ENCODE measurements at places on chromosomes 12 and 14.

- DNase-seq: no peak
Observed at GRCh38 chr12:108116254-108116653, 12.8 kb upstream of the WSCD2 start.

DNA sequence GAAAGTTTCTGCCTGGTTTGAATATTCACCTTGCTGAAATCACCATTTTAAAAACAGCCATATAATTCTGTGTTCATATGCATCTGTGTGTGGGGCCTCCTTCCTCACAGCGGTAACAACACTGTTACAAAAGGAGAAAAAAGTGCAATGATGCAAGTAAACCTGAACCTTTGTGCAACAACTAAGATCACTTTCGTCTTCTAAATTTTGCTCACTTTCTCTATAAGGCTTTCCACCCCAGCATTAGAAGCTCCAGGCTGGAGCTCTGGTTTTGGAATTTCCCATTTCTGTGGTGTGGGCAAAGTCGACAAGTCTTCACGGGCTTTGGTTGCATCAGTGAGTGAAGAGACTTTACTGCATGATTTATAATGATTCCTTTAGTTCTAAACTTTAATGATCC is 18.4 kb downstream of the FGD6 start:
- DNase-seq: no peak

GRCh38 chr14:77206261-77206824 is 24.7 kb downstream of the TMEM63C start:
- DNase-seq: no peak

DNA sequence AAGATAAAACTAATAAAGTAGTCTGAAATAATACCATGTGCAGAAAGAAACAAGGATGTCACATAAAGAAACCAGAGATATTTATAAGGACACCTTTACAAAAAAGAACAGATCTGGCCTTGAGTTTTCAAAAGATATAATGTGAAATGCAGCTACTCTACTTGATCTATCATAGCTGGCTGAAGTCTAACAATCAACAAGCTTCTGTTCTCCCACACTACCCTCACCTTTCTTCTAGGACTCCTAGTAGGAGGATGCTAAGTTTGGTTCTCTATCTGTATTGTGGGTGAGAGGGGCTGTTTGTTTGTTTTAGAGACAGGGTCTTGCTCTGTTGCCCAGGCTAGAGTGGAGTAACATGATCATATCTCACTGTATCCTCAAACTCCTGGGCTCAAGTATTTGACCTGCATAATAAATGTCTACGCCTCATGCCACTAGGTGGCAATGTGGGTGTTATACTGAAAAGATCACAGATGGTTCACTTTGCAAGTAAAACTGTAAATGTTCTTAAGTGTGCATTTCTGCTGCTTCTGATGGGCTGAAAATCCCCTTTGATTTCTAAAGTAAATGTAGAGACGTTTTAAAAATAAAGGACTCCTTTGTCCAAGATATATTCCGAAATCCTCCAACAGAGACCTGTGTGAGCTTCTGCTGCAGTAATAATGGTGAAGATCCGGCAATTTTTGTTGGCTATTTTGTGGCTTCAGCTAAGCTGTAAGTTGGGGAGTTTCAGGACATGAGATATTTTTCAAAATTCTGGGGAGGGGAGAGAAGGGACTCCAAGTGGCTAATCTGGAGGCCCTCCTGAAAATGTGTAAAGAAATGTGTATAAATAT is 269.3 kb downstream of the DAD1 start:
- DNase-seq: no peak

GRCh38 chr12:13534242-13534641 is 337.7 kb downstream of the EMP1 start:
- no peak for DNase-seq

GRCh38 chr12:88416786-88417185 is 163.5 kb downstream of the KITLG start:
- DNase-seq: no peak

DNA sequence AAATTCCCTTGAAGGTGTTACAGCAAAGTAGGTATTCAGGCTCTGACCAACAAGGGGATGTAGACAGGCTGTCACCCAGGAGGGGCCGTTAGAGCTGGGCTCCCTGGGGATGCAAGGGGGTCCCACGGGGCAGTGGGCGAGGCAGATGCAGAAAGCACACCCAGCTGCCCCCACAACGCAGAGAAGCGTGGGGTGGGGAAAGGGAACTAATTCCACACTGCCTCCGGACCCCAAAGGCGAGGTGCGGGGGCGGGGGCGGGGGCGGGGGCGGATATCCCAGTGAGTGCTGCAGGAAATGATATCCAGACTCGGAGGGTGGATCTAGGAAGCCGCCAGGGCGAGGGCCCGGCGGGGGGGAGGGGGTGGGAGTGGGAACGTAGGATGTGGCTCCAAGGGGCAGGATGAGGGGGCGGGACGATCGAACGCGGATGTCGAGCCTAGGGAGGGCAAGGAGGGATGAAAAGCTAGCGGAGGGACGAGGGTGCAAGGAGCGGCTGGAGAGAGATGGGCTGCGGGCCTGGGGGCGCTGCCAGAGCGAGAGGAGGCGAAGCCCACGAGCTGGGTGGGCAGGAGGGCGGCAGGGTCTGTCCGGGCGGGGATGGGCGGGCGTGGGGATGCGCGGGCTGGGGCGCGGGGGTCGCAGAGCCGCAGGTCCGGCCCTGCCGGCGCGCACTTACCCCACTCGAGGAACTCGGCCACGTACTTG is 874 bp downstream of the CDC42BPB start:
- no peak for DNase-seq

GRCh38 chr14:45373877-45374276 is 120.9 kb upstream of the MIS18BP1 start:
- DNase-seq: no peak

DNA sequence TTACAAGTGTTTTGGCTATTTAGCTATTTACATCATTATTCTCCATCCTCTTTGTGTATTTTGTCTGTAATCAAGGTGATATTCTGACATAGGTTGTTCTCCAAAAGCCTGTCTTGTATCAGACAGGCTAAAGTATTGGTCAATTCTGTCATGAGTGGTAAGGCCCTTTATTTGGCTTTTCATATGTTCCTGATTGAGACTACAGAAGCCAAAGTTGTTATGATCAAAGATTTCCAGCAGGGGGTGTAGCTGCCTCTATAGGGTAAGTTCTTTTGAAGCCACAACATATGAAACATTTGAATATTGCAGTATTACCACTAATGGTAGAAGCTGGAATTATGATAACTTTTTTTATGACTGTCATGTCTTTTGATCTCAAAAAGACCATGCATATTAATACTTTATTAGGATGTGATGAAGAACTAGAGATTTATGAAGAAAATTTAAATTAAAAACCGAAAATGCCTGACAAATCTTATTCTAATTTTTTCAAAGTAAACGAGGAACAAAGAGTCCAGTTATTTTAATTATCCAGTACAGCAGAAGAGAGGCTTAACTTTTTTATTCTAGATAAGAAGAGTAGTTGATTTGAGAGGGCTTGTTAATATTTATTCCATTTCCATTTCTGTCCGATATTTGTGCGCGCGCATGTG is 3.4 kb upstream of the ARHGAP5 start:
- no peak for DNase-seq

- DNase-seq: no peak
Observed at GRCh38 chr14:23645812-23646647, 9.9 kb downstream of the DHRS2 start.

DNA sequence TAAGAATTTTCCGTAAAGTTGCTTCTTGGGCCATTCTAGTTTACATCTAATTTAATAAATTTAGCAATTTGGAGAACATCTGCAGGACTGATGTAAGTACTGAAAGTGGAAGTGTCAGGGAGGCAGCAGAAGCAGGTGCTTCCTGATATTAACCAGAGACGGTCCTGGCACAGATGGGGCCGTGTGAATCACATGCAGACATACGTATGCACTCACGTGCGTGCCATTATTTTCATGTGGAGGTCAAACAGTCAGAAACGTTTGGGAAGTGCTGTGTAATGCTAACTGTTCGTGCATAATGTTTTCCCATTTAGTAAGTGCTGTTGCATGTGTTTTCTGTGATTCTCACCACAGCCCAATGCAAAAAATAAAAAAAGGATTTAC is 87.8 kb upstream of the DYNC1H1 start:
- no peak for DNase-seq

DNA sequence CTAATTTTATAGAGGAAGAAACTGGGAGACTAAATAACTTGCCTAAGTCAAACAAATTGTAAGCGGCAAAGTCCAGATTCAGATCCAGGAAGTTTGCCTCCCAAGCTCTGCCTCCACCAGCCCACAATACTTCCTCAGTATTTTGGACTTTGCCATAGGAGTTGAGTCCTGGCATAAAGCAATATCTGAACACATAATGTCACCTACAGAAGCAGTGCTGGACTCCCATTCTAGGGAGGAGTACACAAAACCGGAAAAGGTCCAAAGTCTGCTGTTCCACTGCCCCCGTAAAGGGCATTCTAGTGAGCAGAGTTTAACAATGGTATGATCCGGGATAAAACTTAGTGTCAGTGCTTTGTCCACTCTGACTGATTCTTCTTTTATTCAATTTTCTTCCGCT is 340.5 kb downstream of the FUT8 start:
- no peak for DNase-seq

GRCh38 chr14:26765301-26765700 is 167.5 kb upstream of the NOVA1 start:
- no peak for DNase-seq

GRCh38 chr12:1977588-1977987 is 26.7 kb downstream of the DCP1B start:
- no peak for DNase-seq
